ENCODE measurements at places on chromosomes 5 and 9. TPM values are rescaled to one million over a fixed set of nuclear protein-coding genes. Genes with fewer than 3 reads are reported as not detected.

The ANKDD1B gene
- total RNA-seq, result not detected

The PSIP1 gene
- total RNA-seq, result 21.1 TPM

The RNF130 gene
- total RNA-seq, result 49.8 TPM

The SHOC1 gene
- not detected for total RNA-seq

The NRG2 gene
- 2.1 TPM for total RNA-seq

The CAMK4 gene
- total RNA-seq, result 0.16 TPM

The PRDM9 gene
- not detected for total RNA-seq

The CBY3 gene
- not detected for total RNA-seq

The MOB3B gene
- total RNA-seq, result 1.5 TPM

The PCDHGA6 gene
- total RNA-seq, result 6.7 TPM

The POLE3 gene
- 20.6 TPM for total RNA-seq

Measured in Right ventricle myocardium superior (tissue), 1 donor.